ENCODE measurements at places on chromosomes 7 and 10.
A peak's percentile ranks its signal among the peaks of the same experiment; 100 is the strongest.

DNA sequence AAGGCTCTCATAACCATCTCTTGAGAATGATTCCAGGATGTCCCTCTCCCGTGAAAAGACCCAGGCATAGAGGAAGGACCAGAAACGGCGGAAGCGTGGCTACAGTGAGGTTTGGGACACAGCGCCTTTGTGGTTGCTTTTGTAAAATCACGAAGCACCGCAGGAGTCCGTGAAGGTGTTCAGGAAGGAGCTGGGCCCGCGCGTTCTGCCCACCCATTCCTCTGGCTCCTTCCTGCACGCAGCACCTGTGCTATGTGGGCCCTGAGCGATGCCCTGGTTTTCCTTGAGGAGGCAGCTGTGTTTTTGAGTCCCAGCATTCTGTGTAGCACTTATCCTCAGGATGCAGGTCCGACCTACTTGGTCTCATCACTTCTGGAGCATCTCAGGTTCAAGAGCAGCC, 112.8 kb downstream of the TRRAP start:
- DNase-seq: no peak

GRCh38 chr7:26439521-26440232, 148.0 kb downstream of the SNX10 start:
- DNase-seq: no peak

GRCh38 chr7:158320328-158320727, 267.3 kb downstream of the PTPRN2 start:
- no peak for DNase-seq

DNA sequence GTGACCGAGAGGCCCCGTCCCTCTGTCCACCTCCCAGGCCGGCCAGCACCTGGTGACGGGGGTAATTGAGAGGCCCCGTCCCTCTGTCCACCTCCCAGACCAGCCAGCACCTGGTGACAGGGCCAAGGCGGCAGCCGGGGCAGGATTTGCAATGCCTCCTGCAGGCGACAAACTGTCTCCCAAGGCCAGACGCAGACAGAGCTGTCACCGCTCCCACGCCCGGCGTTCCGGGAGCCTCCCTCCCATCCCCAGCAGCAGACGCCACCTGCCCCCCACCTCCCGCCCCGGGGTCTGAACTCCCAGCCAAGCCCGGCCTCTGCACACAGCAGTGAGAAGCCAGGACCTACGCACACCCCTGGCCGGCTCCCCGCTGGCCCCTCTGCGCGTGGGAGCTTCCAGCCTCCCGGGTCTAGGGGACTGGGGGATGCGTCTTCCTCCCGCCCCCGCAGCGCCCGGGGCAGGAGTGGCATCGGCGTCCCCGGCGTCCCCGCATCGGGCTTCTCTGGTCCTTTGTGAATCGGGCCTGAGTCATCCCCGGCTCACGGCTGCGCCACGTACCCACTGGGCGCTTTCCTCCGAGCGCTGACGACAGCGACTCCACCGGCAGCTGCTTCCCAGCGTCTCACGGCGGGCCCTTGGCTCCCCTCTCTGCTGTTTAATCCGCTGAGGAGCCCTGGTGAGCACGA, 95.1 kb upstream of the DIP2C start:
- peak; percentile 68 for DNase-seq

Measured in stimulated activated CD4-positive, alpha-beta T cell treated with anti-CD3 and anti-CD28 coated beads, TNF-alpha, amount 100 ng/mL, for 48 hours (primary cell).